Activated T-cell treated with anti-CD3 and anti-CD28 coated beads for 1 hour (primary cell): ENCODE measurements at places on chromosomes 12 and 14.

GRCh38 chr12:123828854-123829547 is 66.9 kb downstream of the DNAH10 start:
- no peak for DNase-seq

DNA sequence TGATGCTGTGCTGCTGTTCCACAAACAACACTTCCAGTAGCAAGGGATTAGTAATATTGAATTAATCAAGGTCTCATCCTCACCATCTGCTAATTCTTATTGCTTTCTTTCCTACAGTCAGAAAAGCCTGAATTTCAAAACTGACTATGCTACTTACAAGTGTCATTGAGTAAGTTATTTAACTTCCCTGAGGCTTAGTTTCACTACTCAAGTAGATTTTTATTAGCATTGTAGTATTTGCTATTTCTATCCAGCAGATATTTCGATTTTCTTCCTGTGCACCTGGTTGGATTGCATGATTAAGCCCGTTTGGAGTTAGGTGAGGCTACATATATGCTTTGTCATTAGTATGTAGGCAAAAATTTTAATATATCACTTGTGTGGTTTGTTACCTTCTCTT is 591.5 kb downstream of the TRHDE start:
- DNase-seq, result no peak

GRCh38 chr12:121632069-121632970 is 6.0 kb downstream of the ORAI1 start:
- DNase-seq, result no peak

DNA sequence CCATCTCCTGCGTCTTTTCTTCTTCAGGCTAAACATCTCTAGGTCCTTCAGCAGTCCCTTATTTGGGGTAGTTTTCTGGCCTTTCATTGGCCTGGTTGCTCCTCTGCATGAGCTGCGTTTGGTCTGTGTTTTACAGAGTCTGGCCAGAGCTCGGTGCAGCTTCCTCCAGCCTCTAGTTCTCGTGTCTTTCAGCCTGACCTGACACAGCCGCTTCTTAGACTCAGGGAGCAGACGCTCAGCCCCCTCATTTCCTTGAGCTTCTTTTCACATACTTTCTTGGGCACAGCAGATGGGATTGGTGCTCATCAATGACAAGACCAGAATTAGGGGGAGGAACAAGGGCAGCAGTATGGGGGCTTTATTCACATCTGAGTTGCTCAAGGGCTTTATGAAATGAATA is 13.6 kb upstream of the GSG1 start:
- DNase-seq, result no peak

- no peak for DNase-seq
Measured at GRCh38 chr12:99039367-99040120, 394.5 kb downstream of the APAF1 start.

DNA sequence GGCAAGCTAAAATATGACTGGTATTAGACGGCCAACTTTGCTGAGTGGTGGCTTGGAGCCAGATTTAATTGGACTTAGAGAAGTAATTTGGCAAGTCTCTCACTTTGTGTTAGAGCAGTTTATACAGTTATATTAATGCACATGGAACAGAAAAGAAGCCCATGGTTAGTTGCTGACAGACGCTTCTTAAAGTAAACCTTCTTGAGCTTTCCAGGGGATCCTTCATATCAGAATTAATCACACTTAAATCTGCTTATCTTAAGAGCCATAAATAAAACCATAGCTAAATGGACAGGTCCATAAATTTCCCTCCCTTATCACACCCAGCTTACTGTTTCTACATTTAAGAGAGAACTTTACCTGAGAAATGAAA is 9.6 kb downstream of the GSG1 start:
- DNase-seq, result no peak

- DNase-seq, result peak; percentile 39
Measured at GRCh38 chr14:35534873-35535482, 1.0 kb downstream of the INSM2 start.

GRCh38 chr14:44211718-44212117 is 295.4 kb downstream of the FSCB start:
- no peak for DNase-seq
